Stimulated activated CD4-positive, alpha-beta T cell treated with anti-CD3 and anti-CD28 coated beads, Interleukin-12 subunit alpha, Interleukin-12 subunit beta, amount 100 ng/mL, for 4 hours (primary cell): ENCODE measurements at places on chromosomes 2 and 18.

GRCh38 chr2:117492209-117492851 is 322.2 kb upstream of the DDX18 start:
- DNase-seq: no peak

DNA sequence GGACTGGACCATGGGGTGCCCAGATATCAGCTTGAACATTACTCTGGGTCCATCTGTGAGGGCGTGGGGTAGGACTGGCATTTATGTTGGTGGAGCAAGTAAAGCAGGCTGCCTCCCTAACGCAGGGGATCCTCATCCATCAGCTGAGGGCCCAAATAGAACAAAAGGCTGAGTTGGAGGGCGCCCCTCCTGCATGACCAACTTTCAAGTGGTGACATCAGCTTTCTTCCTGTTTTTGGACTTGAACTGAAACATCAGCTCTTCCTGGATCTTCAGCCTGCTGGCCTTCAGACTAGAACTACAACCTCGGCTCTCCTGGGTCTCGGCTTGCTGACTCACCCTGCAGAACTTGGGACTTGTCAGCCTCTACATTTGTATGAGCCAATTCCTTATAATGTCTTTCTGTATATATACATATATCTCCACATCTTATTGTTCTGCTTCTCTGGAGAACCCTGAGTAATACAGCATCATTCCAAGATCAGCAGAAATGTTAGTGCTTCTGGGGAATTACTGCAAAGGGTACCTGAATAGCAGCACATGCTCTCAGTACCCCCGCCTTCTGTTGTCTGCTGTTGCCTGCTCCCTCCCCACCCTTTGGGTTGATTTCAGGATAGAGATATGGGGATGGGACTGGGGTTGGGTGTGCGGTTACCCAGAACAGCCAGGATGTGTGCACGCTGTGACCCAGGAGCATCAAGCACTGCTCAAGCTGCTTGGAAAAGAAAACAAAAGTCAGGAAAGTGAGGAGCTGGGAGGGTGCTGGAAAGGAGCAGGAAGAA is 20.0 kb downstream of the TMEM127 start:
- no peak for DNase-seq

DNA sequence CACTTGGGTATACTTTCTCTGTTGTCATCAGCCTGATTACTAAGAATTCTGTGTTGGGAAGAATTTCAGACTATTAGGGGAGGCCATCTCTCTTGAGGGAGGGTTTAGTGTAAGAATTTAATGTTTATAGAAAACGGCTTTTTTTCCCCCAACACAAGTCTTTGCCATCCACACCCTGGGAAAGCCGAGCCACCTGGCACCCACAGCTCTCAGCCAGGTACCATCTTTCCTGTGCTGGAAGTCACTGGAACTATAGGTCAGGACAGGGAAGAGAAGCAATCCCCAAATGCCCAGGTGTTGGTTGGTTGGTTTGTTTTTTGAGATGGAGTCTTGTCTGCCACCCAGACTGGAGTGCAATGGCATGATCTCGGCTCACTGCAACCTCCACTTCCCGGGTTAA is 155.1 kb downstream of the SMAD7 start:
- DNase-seq: no peak

- no peak for DNase-seq
Measured at GRCh38 chr2:194917519-194917918, 739.5 kb upstream of the SLC39A10 start.

DNA sequence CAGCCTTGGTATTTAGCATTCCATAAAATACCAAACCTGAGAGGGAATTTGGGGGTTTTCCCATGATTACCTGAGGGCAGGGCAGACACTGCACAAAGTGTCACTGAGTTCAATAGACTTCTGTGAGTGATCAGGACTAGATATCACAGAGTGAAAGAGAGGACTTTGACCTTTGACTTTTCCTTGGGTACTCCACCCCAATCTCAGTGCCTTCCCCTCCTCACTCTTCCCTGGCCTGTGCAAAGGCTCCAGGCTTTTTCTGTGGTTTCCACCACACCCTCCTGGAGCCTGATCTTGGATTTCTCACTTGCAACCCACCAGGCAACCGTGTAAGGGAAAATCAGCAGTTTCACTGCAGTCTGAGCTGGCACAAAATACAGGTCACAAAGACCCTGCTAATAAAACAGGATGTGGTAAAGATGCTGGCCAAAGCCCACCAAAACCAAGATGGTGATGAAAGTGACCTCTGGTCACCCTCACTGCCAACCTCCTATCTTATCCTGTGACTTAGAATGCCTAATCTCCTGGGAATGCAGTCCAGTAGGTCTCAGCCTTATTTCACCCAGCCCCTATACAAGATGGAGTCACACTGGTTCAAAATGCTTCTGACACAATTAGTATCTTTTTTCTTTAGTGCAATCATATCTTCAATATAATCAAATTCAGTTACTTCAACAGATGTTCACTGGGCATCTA is 64.0 kb downstream of the BOD1L2 start:
- no peak for DNase-seq

DNA sequence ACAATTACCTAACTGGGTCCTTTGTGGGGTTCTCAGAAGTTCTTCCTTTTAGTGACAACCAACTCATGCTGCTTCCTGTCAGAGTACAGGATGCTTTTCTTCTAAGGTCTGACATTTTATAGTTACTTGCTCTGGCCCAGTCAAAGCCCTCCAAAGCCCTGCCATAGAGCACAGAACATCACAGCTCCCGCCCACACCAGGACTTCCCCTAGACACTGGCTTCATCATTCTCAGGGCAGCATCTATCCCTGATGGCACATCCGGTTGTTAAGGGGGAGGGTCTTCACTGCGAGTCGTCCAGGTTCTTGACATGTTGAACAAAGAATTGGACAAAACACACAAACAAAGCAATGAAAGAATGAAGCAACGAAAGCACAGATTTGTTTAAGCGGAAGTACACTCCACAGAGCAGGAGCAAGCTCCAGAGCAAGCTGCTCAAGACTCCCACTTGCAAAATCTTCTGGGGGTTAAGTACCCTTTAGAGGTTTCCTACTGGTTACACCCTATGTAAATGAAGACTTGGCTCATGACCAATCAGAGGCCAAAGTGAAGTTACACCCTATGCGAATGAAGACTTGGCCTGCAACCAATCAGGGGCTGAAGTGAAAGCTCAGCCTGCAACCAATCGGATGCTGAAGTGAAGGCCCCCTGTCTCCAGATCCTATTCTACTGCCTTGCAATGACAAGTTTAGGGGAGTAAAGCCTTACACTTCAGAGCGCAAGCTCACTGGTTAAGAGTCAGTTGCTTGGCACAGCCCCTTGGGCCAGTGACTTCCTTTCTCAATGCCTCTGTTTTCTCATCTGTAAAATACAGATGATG is 79.0 kb downstream of the HDAC4 start:
- peak; percentile 43 for DNase-seq

- no peak for DNase-seq
Measured at GRCh38 chr2:140567734-140568133, 1563.1 kb downstream of the LRP1B start.

DNA sequence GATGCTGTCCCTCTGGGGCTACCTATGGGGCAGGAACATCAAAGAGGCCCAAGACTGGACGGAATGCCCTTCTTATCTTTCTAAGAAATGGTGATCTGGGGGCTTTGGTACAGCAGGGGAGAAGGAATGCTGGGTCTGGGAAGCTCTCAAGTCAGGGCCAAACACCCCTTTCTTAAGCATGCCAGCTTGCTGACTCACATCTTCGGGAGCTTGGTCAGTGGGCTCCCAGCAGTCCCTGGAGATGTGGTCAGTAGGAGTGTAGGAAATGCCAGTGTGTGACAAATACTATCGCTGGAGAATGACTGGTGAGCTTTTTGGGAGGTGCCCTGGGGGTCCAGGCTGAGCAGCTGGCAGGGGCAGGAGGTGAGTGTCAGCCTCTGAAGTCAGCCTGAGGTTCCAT is 105.0 kb upstream of the CDC42EP3 start:
- DNase-seq: no peak

DNA sequence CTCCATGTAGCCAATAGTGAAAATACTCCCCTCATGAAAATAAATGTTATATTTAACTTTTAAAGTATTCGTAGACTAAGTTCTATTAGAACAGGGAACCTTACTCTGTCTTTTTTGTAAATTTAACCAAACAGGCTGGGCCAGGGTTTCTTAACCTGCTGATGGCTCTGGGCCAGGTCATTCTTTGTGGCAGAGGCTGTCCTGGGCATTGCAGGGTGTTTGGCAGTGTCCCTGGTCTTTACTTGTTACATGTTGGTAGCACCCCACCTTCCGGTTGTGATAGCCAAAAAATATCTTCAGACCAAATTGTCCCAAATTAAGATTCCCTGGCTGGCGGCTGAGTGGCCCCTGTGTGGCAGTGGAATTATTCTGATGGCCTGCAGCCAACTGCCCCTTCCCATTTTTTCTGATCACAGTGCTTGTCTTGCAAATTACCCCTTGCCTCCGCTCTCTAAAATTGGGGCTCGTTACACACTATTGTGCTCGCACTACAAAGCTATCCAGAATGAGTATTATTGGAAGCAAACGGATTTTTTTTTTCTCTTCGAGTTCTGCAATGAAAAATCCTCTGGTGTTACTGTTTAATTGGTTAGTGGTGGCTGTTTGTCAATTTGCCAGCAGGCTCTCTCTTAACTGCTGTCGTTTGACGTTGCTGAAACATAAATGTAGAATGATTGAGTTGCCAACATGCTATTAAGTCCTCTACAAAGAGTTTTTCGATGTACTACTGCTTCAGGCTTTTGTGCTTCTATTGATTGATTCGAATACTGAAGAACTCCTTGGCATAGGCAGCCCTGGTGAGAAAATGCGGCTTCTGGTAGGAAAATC is 216.9 kb downstream of the SH3RF3 start:
- no peak for DNase-seq

GRCh38 chr2:235538144-235538639 is 44.3 kb downstream of the AGAP1 start:
- no peak for DNase-seq

GRCh38 chr2:55048508-55049042 is 1.7 kb downstream of the RTN4 start:
- DNase-seq: no peak

- no peak for DNase-seq
Measured at GRCh38 chr2:118936306-118936705, 5.7 kb upstream of the MARCO start.

GRCh38 chr2:229660951-229661350 is 53.4 kb downstream of the DNER start:
- DNase-seq: no peak

DNA sequence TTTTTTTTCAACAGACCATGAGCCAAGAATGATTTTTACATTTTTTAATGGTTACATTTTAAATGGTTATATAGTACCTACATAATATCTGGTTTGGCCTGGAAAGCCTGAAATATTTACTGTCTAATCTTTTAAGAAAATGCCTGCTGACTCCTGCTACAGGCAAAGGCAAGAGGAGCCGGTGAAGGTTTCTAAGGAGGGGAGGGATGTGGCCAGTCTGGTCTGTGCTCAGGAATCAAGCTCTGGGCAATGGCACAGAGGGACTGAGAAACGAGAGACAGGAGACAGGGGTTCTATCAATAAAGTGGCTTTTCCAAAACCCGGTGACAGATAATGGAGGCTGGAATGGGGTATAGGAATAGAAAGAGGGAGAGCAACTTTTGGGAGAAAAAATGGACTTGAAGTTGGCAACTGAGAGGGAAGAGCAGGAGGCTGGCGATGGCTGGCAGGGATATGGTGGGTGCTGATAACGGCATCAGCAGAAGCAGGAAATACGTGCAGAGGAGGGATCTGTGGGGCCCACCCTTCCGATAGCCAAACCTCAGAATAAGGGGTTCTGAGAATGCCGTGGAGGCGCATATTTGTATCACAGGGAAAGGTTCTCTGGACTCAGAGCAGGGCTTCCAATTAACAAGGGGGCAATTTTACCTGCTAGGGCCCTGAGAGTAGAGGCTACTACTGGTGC is 64.0 kb upstream of the DNMT3A start:
- DNase-seq: no peak

DNA sequence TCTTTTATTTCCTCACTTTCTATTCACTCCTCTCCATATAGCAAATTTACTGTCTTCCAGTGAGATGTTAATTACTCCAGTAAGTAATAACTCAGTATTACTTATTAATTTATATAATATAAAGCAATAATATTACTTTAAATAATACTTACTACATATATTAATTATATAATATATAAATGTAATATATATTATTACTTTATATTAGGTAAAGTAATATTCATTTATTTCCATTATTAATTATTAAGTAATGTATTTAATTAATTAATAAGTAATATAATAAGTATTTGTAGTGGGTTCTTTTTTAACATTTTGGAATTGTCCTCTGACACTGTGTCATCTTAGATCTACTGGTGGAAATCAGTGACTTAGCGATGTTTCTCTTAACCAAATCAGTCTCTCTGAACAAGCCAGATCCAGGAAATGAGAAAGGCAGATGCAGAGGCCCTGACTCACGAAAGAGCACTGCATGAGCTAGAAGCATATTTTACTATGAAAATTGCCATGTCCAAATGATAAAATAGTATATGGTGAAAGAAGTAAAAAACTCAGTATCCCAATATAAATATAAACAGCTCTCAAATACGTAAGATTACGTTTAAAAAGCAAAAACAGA is 115.9 kb downstream of the DSEL start:
- no peak for DNase-seq

GRCh38 chr2:217433522-217433921 is 569.3 kb downstream of the TNS1 start:
- DNase-seq: no peak

DNA sequence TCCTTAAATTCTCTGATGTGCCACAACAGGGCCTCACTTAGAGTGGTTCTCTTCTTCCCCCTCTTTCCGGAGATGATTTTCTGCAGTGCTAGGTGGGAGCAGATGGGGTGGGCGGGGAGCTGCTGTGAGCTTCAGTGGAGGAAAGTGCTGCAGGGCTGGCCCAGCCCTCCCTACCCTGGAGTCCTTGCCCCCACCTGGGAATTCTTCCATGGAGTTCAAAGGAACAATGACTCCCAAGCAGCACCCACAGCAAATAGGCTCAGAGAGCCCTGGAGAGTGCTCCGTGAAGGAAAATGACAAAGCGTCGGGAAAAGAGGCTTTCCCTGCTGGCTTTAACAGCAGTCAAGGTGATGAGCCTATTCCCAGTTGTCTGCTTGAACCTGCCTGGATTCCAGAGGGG is 28.8 kb downstream of the LOXHD1 start:
- DNase-seq: no peak

DNA sequence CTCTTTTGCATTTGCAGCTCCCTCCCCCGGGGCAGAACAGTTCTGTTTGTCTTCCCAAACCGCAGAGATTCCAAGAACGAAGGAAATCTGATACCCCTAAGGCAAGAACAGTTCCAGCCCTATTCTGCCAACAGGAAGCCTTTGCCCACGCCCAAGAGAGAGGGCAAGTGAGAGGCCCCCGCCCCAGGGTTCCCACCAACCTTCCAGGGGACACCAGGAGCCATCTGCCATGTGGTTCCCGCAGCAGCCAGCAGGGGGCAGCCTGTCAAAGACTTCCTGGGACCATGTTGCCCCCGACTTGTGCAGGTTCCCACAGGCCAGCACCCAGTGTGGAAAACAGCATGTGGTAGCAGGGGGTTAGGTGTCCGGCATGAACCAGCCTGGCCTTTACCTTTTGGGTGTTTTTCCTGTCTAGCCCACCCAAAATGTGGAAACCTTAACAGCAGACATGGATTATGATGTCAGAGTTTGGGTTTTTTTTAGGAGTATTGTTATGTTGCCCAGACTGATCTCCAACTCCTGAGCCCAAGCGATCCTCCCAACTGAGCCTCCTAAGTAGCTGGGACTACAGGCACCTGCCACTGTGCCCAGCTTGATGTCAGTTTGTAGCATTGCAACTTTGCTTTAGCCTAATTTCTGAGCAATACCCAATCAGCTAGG is 21.7 kb upstream of the EFHD1 start:
- peak; percentile 68 for DNase-seq

GRCh38 chr2:97751752-97752151 is 38.4 kb downstream of the ZAP70 start:
- DNase-seq: no peak

GRCh38 chr2:216791303-216791702 is 68.6 kb downstream of the TNP1 start:
- DNase-seq: no peak
